OCI-LY7 (cell line): ENCODE measurements at places on chromosomes 7 and 10. TPM values are rescaled to one million over a fixed set of nuclear protein-coding genes. Genes with fewer than 3 reads are reported as not detected.

- no peak for DNase-seq
Measured at GRCh38 chr7:155462163-155462735, 4.3 kb downstream of the EN2 start.

The AEBP1 gene
- total RNA-seq: 35.0 and 42.2 TPM in 2 replicates

The NODAL gene
- not detected in 2 replicates for total RNA-seq

The DLX6 gene
- not detected in 2 replicates for total RNA-seq

The SHH gene
- not detected in 2 replicates for total RNA-seq

DNA sequence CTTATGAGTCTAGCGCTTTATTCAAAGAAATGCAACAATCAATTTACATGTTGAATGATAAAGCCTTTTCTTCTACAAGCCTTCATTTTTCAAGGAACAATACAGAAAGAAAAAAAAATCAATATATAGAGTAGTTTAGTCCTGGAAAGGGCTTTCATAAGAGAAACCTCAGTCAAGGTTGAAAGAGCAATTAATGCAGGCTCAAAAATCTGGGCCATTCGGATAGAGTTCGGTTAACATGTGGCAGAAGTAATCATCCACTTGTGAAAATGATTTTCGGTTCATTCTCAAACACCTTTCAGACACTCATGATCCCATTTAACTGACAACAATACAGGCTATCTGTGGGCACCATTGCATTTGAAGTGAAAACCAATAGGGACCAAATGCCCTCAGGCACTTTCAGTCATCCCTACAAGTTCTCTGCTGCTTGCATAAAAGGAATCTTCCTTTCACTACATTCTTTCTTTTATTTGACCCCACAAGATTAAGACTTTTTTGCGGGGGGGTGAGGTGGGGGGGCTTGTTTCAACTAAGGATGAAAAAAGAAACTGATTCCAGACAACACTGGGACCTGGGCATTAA is 177.9 kb downstream of the RNF133 start:
- no peak for DNase-seq

GRCh38 chr10:86298501-86299001 is 68.0 kb downstream of the GRID1 start:
- DNase-seq: no peak

The AKR1E2 gene
- not detected in 2 replicates for total RNA-seq

DNA sequence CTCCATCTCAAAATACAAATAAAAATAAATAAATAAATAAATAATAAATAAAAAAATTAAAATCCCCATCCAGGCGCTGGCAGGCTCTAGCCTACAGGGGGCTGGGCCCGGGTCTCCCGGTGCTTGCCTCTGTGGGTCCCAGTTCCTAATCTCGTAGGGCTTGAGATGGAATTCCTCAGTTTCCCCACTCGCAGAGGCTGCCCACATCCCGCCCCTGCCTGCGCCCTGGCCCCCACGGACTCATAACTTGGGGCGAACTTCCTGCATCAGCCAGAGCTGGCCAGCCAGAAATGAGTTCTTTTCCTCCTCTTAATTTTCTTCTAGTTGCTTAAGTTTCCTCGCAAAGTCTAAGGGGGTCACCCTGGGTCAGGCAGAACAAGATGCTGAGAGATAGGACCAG is 22.0 kb upstream of the SRRM3 start:
- no peak for DNase-seq

DNA sequence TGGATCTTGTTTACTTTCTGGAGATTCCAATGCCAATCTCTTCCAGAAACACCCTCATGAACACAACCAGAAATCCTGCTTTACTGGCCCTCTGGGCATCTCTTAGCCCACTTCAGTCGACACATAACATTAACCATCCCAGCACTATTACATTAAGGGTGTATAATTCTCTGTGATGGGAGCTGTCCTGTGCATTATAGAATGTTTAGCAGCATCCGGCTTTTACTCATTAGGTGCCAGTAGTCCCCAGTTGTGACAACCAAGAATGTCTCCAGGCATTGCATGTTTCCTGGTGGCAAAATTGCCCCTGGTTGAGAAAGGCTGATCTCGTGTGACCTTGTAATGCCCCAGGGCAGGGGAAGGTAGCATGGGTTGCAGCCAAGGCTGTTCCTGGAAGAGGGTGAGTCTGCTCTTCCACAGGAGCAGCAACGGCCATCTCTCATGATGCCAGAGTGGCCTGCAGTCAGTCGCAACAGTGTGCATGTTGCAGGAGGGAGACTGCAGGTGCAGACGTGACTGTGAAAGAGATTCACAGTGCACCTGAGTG is 2.6 kb upstream of the DDC start:
- DNase-seq: no peak

- DNase-seq: no peak
Measured at GRCh38 chr7:150323682-150324372, 482 bp upstream of the ACTR3C start.

- DNase-seq: no peak
Measured at GRCh38 chr7:12727455-12728191, 40.2 kb downstream of the ARL4A start.

The SEMA3C gene
- not detected in 2 replicates for total RNA-seq

The GIMAP8 gene
- total RNA-seq: not detected in 2 replicates

DNA sequence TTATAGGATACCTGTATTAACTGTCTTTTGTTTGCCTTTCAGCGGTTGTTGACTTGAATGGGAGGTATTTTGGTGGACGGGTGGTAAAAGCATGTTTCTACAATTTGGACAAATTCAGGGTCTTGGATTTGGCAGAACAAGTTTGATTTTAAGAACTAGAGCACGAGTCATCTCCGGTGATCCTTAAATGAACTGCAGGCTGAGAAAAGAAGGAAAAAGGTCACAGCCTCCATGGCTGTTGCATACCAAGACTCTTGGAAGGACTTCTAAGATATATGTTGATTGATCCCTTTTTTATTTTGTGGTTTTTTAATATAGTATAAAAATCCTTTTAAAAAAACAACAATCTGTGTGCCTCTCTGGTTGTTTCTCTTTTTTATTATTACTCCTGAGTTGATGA is 26.6 kb downstream of the RBM17 start:
- no peak for DNase-seq

DNA sequence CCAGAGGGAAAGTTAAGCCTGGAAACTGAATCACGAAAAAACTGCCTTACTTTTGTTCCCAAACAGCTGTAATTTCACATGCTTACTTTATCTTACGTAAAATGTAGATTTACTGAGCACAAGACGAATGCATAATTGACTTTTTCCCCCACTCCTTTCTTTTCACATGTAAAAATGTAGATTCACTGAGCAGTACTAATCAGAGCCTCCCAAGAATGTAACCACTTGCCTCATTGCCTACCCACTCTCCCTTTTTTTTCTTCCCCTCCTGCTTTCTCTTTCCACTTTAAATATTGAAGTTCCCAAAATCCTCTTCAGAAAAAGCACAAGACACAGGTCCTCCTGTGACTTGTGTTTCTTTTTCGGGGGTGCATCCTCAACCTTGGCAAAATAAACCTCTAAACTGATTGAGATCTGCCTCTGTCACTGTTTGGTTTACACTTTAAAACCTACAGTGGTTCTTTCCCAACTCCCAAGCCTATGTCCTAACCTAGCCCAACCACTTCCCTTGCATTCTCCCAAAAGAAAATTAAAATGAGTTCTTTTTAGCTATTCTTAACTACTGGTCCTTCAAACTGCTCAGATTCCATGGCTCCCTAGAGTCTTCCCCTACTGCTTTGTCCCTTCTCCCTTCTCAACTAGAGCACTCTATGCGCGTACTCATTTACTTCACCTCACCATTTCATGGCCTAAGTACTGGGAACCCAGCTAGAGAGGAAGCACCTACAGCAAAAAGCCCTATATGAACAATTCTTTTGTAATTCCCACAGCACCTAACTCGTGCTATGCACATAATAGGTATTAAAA is 236.6 kb upstream of the MKLN1 start:
- no peak for DNase-seq

- no peak for DNase-seq
Measured at GRCh38 chr10:2933519-2933918, 133.8 kb upstream of the PFKP start.

- DNase-seq: no peak
Measured at GRCh38 chr10:22874189-22874854, 53.5 kb upstream of the ARMC3 start.

The TCAF2 gene
- 0.27 and 0.42 TPM in 2 replicates for total RNA-seq

DNA sequence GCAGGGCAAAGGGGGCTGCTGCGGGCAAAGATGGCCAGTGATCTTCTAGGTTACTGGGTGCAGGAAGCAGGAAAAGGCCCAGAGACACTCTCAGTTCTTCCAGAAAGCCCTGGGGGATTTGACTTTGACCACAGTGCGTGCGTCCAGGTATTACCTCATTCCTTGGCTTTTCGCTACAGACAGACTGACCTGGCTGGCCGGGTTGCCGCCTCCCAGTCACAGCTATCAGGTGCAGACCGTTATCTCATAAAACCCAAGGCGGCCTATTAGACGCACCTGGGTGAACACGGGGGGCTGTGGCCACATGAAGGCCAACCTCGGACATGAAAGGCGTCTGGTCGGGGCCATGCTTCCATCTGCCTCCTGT is 80.3 kb downstream of the FOXL3 start:
- no peak for DNase-seq

GRCh38 chr10:10591715-10592341 is 425.8 kb upstream of the CELF2 start:
- DNase-seq: no peak

The LMTK2 gene
- 17.5 and 18.3 TPM in 2 replicates for total RNA-seq
